ENCODE measurements at places on chromosomes 13 and 19.

- DNase-seq = no peak
Measured at GRCh38 chr19:47002106-47002766, 17.4 kb upstream of the NPAS1 start.

DNA sequence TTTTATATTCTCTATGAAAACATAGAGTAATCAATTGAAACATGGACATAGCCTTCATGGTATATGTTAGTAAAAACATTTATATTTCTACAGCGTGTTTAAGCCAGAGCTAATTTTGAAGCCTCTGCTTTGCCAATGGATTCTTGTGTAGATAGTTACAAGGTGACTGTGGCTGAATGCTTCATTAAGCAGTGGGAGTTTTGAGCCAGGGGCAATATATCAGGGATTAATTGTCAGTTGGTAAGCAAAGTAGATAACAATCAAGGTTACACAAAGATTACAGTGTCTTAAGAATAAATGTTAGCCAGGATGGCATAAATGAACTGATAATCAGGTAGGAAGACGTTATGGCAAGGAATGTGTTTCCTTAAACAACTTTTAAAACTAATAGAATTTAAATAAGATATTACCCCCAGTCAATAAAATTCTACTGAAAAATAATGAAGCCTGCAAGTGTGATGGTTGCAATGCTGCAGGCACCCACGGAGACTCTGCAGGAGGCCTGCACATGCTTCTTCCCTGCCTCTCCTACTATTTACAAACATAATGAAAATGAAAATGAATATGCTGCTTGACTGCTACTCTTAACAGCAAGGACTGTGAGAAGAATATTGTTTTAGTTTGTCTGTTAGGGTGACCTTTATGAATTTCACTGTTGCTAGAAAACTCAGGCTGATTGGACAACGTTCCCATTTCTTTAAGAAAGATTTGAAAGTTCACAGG is 588.5 kb downstream of the GPC5 start:
- no peak for DNase-seq

- DNase-seq = no peak
Measured at GRCh38 chr13:95243207-95243606, 58.0 kb downstream of the ABCC4 start.

DNA sequence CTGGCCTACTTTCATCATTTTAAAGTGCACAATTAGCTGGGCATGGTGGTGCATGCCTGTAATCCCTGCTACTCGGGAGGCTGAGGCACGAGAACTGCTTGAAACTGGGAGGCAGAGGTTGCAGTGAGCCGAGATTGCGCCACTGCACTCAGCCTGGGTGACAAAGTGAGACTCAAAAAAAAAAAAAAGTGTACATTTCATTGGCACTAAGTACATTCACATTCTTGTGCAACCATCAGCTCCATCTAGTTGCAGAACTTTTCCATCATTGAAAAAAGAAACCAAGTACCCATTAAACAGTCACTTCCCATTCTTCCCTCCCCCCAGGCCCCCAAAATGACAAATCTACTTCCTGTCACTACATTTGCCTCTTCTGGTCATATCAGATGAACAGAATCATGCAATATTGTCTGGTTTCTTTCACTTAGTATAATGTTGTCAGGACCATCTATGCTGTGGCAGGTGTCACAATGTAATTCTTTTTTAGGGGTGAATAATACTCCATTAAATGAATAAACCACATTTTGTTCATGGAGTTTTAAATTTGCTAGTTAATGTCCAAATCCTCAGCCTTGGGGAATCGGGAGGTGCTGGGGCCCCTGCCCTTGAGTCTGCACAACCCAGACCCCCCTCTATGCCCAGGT is 7.4 kb upstream of the SIGLEC11 start:
- DNase-seq = no peak

- no peak for DNase-seq
Measured at GRCh38 chr13:36673352-36673751, 468 bp upstream of the SERTM1 start.

DNA sequence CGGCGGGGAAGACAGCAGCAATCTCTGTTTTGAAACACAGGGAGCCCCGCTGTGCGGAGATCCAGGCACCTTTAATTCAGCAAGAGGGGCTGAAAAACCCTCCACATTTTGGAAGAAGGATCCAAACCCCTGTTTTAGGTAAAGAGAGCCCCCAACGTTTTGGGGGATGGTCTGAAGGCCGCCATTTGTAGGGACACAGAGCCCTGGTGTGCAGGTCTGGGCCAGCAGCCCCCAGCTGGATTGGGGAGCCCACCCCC is 3.5 kb upstream of the HOOK2 start:
- DNase-seq = no peak

DNA sequence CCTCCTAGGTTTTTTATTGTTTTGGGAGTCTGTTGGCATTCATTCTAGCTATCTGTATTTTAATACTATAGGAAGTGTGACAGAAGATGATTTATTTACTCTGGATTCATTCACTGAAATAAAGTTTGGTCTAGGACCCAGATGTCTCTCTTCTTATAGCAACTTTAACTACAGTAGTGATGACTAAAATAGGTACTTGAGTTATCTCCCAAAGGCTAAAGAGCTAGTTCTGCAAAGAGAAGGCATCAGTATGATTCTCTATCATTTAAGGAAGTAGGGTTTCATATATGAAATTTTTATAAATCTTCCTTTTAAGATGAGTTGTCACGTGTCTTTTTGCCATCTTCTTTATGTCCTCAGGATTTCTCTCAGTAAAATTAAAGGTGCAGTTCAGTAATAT is 507.4 kb downstream of the KCTD12 start:
- DNase-seq = no peak

- DNase-seq = no peak
Measured at GRCh38 chr19:14147797-14148605, 11.6 kb upstream of the ASF1B start.

DNA sequence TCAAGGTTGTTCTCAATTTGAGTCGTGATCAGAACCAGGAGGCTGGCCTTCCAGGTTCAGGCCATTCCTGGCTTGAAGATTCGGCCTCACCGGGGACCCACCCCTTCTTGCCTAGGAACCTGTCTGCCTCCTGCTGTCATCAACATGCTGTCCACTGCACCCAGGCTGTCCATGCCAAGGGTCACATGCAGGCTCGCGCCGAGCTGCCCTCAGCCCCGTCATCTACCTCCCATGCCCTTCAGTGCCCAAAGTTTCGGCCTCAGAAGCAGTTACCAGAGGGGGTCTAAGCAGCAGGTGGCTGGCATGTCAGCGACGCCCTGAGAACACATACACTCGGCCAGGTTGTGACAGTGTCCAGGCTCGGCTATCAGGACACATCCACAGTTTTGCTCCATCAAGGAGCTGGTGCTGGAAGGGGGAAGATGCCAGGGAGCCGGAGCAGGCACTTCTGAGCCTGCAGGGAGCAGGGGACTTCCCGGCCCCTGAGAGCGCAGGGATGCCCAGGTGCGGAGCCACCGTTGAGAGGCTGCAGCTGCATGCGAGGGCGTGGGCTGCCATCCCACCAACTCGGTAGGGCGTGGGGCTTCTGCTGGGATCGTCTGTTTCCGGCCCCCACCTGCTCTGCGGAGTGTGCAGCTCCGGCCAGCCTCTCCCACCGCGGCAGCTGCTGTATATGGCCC is 590.9 kb upstream of the SLITRK5 start:
- no peak for DNase-seq

- DNase-seq = no peak
Measured at GRCh38 chr13:67296511-67296910, 66.4 kb upstream of the PCDH9 start.

DNA sequence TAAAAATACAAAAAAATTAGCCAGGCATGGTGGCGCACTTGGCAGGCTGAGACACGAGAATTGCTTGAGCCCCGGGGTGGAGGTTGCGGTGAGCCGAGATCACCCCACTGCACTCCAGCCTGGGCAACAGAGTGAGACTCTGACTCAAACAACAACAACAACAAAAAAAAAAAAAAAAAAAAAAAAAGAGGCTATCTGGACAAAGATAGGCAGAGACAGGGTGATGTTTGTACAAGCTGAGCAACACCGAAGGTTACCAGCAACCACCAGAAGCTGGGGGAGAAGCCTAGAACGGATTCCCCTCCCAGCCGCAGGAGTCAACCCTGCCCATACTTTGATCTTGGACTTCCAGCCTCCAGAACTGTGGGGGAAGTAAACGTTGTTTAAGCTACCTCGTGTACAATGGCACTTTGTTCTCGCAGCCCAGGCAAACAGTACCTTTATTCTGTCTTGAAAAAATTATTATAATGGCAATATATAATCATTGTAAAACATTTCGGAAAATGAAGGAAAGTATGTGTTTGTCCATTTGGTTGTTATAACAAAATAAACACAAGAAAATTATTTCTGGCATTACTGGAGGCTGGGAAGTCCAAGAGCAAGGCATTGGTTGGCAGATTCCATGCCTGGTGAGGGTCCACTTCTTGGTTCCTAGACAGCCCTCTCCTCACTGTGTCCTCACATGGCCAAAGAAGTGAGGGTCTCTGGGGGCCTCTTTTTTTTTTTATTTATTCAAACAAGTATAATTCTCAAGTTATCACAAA is 39.8 kb upstream of the LATS2 start:
- no peak for DNase-seq

- no peak for DNase-seq
Measured at GRCh38 chr13:26677156-26677555, 83.4 kb downstream of the GPR12 start.

- no peak for DNase-seq
Measured at GRCh38 chr19:18999896-19000620, 33.3 kb downstream of the SUGP2 start.

GRCh38 chr19:33660410-33661124 is 38.8 kb downstream of the CHST8 start:
- no peak for DNase-seq

DNA sequence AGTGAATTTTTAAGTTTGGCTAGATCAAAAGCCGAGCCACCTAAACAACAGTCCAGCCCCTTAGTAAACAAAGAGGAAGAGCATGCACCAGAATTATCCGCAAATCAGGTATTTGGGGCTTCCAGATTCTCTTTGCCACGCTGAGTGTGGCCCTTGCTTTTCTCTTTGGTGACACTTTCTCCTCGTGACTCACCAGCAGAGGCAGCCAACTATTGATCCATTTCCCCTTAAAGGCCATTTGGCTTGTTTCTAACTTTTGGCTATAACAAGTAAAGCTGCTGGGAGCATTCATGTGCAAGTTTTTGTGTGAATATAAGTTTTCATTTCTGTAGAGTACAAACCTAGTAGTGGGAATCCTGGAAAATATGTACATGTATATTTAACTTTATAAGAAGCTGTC is 17.6 kb upstream of the WDR88 start:
- DNase-seq = no peak

DNA sequence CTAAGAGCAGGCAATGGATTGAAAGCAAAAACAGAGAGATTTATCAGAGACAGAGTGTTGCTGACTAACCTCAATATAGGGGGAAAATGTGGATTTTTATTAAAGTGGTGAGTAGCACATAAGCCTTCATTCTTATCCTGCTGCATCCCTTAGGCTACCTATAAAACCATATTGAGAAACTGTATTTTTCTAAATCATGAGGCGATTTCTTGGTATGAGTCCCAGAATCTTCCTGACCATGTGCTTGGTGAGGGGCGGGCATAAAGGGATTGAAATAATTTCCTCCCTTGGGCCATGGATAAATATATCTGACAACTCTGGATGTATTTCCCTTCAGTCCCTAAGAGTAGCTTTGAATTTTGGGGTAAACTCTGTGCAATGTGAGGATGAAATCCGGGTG is 72.8 kb downstream of the EFNB2 start:
- no peak for DNase-seq

DNA sequence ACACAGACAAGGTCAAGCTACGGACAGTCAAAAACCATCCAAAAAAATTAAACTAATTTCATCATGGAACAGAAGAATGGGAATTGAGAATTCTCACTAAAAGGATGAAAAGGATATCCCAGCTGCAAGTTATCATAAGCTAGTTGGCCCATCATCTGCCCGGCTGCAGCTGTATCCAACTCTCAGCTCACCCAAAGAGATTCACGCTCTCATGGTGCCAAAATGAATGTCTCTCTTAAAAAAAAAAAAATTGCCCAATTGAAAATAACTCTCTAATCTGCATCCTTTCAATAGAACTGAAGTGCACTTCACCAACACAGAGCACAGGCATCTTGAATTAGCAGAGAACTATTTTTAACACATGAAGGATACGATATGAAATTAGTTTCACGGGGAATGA is 20.0 kb downstream of the ENOX1 start:
- no peak for DNase-seq

- no peak for DNase-seq
Measured at GRCh38 chr19:22622901-22623840, 11.0 kb upstream of the ZNF492 start.

GRCh38 chr13:107438251-107438650 is 777.1 kb downstream of the LIG4 start:
- no peak for DNase-seq

- DNase-seq = no peak
Measured at GRCh38 chr13:24097667-24098066, 62.9 kb upstream of the SPATA13 start.

GRCh38 chr19:12607631-12608030 is 3.0 kb downstream of the ZNF490 start:
- DNase-seq = no peak

- no peak for DNase-seq
Measured at GRCh38 chr13:59337070-59337469, 826.7 kb downstream of the DIAPH3 start.

GRCh38 chr19:33194886-33195644 is 935 bp downstream of the LRP3 start:
- DNase-seq = no peak

DNA sequence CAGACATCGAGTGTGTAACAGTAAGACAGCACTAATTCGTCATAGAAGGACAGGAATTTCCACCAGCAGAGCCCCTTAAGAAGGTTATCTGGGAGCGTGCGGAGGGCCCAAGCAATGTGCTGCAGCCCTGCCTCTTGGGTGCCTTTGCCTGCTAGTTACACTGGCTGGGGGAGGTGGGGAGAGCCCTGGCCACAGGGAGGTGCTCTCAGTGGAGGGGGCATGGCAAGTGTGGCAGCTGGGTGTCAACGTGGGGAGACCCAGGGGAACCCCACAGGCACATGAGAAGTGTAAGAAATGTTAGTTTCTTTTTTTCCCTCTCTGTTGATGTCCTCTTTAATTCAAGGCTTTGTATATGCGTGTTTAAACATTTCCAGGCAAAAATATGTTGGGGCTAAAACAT is 50.9 kb upstream of the TMTC4 start:
- DNase-seq = no peak

- no peak for DNase-seq
Measured at GRCh38 chr13:27172495-27172842, 858 bp upstream of the USP12 start.

DNA sequence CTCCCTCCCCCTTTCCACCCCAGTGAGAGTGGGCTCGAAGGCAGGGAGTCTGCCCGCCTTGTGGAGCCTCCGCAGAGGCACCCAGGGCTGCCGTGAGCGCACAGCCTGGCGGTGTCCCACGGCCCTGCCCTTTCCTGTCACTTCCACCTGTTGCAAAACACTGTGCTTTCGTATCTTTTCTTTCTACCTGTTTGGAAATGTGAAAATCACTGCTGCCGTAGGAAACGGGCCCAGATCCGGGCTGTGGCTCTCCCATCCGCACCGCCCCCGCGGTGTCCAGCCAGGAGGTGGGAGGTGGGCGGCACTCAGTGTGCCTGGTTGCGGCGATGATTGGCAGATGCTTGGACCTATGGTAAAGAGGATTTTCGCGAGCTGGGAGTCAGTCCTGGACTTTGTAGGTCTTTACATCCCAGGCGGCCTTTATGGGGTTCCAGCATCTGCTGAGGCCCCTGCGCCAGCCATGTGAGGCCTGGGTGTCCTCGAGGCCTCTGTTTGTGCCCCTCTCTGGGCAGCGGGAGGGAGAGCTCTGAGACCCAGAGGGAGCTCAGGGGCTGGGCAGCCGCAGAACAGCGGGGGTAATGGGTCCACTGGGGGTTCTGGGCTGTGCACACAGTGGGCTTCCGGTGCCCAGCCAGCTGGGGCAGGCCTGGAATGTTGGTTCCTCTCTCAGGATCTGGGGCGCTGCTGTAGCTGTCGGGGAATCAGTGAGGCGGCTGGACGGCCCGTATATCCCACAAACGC is 6.1 kb downstream of the STK11 start:
- no peak for DNase-seq
